ENCODE measurements at places on chromosomes 12 and 14.

DNA sequence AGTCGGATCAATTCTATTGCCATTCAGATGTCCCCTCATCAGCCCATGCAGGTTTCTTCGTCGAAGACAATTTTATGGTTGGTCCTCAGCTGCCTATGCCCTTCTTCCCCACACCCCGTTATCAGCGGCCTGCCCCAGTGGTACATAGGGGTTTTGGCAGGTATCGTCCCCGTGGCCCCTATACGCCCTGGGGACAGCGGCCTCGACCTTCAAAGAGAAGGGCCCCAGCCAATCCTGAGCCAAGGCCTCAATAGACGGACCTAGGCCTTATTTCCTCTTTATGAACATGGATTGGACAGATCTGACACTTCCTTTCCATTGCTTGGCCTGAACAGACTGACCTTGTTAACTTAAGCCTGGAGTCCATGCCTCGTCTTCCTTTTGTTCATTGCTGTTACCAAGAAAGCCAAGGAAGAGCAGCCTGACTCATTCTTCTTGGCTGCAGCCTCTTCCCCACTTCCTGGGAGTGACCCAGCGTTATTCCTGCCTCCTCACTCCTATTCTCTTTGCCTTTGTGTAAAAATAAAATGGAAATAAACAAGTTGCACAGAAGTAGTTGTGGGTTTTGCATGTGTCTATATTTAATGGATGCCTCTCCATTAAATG lies 156.5 kb upstream of the AMIGO2 start:
- peaks cover 33% of the 10 kb centered on the region for H3K4me1 ChIP-seq
- H3K36me3 ChIP-seq = peaks cover 43% of the 10 kb centered on the region
- H3K4me3 ChIP-seq = no peak overlapping the region
- DNase-seq = no peak

DNA sequence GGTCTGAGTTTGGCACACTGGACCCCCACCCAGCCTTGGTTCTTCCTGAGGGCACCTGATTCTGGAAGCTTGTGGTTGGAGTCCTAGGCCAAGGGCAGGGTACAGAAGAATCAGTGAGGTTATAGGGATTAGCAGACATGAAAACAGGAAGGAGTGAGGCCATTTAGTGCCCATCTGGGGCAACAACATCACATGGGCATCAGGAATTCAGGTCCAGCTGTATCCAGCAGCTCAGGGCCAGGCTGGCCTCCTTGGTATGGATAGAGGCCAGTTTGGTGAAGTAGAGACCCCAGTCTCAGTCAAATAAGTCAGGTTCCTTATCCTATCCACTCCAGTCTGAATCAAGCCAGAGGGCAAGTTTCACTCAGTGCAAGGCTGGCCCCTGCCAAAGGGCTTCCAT lies 36.2 kb downstream of the RASAL1 start:
- H3K27me3 ChIP-seq = no peaks in the 10 kb centered on the region
- H3K36me3 ChIP-seq = peaks cover 10% of the 10 kb centered on the region
- no peak overlapping the region for H3K27ac ChIP-seq
- no peak overlapping the region for H3K4me3 ChIP-seq

DNA sequence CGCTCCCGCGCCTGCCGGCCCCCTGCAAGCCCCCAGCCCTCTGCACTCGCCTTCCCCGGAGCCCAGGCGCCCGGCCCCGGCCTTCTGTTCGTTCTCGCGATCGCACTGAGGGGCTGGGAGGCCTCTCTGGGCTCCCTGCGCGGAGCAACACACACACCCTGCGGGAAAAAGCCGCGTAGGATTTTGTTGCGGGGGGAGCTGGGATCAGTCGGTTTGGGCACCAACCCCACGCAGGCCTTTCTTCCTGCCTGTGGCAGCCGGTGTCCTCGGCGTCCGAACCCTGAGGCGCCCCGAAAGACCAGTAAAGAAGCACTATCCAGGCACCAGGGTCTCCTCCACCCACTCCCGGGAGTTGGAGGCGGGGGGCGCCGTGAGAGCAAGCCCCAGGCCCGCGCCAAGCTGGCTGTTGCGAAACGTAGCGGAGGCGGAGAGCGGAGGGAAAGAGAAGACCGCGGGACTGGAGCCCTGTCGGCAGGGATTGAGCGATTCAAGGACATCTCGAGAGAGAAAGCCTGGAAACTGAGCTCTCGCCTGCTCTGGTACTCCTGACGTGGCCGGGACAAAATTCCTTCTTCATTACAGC lies 1.9 kb upstream of the HOXC5 start:
- peaks cover 90% of the 10 kb centered on the region for H3K27me3 ChIP-seq
- H3K4me3 ChIP-seq = no peak overlapping the region
- peaks cover 49% of the 10 kb centered on the region for H3K4me1 ChIP-seq
- no peaks in the 10 kb centered on the region for H3K36me3 ChIP-seq
- H3K27ac ChIP-seq = no peak overlapping the region

DNA sequence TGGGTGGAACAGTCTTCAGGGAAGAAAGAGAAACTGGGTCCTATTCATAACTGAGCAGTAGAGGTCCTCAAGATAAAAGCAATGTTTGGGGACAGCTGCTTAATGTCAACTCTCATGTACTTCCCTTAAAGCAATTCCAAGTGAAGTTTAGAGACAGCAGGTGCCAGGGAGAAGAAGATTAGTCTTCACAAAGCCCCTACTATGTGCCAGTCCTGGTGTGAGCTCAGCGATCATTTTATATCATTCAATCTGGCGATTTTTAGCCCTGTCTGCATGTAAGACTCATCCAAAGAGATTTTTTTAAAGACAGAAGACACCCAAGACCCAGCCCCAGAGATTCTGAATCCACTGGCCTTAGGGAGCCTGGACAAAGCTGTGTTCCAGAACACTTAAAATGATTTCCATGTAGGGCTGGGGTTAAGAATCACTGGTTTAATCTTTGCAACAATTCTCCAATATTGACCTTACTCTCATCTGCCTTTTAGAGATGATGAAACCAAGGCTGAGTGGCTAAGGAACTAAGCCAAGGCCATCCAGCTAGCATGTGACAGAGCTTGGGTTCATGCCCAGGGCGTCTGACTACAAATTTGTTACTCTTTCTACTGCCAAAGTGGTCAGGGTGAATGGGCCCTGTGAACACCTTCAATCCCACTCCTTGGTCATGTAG lies 404.5 kb upstream of the TBX3 start:
- no peaks in the 10 kb centered on the region for H3K36me3 ChIP-seq
- DNase-seq = no peak
- no peaks in the 10 kb centered on the region for H3K4me1 ChIP-seq
- H3K27me3 ChIP-seq = no peaks in the 10 kb centered on the region
- H3K4me3 ChIP-seq = no peak overlapping the region

DNA sequence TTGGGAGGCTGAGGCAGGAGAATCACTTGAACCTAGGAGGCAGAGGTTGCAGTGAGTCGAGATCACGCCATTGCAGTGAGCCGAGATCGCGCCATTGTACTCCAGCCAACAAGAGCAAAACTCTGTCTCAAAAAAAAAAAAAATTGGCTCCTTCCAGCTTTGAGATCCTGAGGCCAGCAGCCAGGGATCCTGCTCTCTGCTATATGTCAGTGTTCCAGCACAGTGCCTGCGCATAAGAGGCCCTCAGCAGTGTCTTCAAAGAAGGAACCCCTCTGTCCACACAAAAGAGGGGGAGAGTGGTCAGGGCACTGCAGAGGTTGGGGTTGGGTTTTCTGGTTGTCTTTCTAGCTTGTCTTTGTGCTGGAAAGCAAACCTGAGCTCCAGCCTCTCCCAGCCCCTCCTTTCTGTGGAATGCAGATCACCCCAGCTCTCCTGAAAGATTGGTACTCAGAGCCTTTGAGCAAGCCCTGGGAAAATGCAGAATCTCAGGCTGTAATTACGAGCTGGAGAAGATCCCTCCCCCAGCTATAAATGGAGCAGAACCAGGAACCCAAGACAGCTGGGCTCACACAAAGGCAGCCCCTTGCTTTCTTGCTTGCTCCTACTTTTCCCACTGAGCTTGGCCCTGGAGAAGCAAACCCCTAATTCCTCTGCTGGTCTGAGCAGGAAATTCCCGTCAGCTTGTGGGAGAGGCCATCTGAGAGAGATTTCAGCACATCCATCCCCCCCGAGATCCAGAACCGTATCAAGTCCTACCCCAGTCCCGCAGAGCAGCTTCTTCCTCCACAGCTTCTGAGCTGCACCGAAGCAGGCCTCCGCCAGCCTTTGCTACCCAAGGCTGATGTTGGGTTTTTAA lies 205.7 kb downstream of the ZFP36L1 start:
- no peaks in the 10 kb centered on the region for H3K4me1 ChIP-seq
- H3K27me3 ChIP-seq = no peaks in the 10 kb centered on the region
- no peak for DNase-seq
- no peak overlapping the region for H3K27ac ChIP-seq

- no peak overlapping the region for H3K4me3 ChIP-seq
- H3K27ac ChIP-seq = no peak overlapping the region
Measured at GRCh38 chr12:67533159-67533558, 115.4 kb upstream of the DYRK2 start.

GRCh38 chr12:106919910-106920544 lies 35.7 kb upstream of the TMEM263 start:
- no peak overlapping the region for H3K27ac ChIP-seq
- H3K4me3 ChIP-seq = no peak overlapping the region
- no peaks in the 10 kb centered on the region for H3K27me3 ChIP-seq
- H3K36me3 ChIP-seq = no peaks in the 10 kb centered on the region

GRCh38 chr14:44963775-44964380 lies 1.9 kb downstream of the TOGARAM1 start:
- DNase-seq = no peak
- peak overlapping the region; percentile 91 for H3K4me3 ChIP-seq
- H3K27me3 ChIP-seq = no peaks in the 10 kb centered on the region
- no peak overlapping the region for H3K27ac ChIP-seq

Measured in CD4-positive, alpha-beta T cell (primary cell).